ENCODE measurements at places on chromosomes 3 and 15.

- no peak for DNase-seq
These were observed 159.3 kb upstream of the PRICKLE2 start for GRCh38 chr3:64384561-64384960.

- DNase-seq: no peak
These were observed 298.5 kb downstream of the GBE1 start for GRCh38 chr3:81462921-81463320.

DNA sequence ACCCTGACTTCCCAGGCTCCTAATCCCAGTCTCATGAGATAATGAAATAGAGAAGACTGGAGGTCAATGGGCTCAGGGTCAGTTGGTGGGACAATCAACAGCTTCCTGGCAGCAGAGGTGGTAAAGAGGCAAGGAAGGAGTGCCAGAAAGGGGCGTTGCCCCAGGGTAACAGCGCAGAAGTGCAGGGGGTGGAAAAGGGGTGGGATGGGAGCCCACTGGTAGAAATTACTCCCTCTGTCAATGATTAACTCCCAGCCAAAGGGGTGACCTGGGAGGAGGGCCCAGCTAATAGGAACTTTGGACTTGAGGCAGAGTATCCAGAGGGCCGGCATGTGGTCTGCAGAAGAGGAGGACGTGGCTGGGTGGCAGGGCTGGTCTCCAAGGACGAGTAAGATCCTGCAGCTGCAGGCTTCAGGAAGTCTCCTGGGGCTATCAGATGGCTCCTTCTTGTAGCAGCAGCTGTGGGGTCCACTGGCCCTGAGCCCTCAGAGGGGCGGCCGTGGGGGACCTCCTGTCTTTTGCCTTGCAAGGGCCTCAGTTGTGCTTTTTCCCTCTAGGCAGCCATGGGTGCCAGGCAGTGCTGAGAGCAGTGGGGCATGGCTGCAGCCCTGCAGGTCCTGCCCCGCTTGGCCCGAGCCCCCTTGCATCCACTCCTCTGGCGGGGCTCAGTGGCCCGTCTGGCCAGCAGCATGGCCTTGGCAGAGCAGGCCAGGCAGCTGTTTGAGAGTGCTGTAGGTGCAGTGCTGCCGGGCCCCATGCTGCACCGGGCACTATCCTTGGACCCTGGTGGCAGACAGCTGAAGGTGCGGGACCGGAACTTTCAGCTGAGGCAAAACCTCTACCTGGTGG is 2.3 kb downstream of the GLYCTK start:
- no peak for DNase-seq

- DNase-seq: no peak
These were observed 119.3 kb downstream of the TMCO5A start for GRCh38 chr15:38053776-38054175.

- DNase-seq: peak; percentile 18
These were observed 52.4 kb downstream of the CDC25A start for GRCh38 chr3:48135552-48136495.

DNA sequence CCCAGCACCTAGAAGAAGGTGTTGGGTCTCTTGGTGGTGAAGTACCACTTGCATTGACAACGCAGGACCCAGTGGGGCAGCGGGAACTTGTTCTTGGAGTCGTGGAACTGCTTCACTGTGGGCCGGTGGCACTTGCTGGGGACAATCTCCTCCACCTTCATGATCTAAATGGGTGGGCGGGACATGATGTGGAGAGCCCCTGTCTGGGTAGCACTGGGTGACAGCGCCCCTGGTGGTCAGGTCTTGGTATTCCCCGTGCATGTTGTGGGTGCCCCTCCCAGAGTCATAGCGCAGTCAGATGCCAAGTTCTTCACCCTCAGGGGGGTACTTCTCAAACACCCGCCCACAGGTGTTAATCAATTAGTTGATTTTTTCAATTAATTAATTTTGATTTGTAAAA is 60.2 kb downstream of the AGBL1 start:
- no peak for DNase-seq
